ENCODE measurements at places on chromosomes 3 and 15.

DNA sequence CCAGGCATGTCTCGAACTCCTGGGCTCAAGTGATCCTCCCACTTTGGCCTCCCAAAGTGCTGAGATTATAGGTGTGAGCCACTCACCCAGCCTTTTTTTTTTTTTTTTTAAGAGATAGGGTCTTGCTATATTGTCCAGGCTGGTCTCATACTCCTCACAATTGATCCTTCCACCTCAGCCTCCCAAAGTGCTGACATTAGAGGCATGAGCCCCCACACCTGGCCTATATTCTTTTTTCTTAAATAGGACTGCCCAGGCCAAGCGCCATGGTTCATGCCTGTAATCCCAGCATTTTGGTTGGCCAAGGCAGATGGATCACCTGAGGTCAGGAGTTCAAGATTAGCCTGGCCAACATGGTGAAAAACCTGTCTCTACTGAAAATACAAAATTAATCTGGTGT is 12.5 kb downstream of the NR1I2 start:
- DNase-seq = no peak

GRCh38 chr3:98786364-98787006 is 23.3 kb downstream of the ST3GAL6 start:
- no peak for DNase-seq

DNA sequence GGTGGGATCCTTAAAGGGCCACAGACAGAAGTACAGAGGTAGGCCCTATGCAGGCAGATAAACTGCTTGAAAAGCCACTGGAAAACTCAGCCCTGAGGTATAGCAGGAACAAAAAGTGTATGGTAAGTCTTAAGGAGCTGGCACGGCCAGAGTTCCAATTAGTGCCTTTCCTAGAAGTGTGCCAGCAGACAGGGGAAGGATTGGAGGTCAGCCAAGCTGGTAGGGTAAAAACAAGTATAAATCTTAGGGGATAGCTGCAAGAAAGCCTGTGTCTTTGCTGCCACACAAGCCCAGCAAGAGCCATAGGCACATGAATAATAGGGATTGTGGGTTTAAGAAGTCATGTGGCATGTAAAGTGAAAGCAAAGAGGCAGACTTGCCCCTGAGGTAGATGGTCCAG is 582.5 kb downstream of the PLOD2 start:
- no peak for DNase-seq

DNA sequence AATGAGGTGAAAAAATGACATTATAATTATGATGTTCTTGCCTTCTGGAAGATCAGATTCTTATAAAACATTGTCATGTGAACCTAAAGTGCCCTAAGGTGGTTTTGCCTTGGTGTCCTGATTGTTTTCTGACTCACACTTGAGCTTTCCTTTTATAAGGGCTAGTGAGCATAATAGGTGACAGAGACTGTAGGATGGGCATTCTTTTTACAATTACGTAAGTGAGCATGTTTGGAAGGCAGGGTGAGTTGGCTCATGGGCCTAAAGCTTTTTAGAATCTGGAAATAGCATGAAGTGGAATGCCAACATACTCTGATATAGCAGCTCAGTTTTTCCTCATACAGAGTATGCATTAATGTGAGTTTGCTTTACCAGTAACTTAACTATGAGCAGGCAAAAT is 41.2 kb downstream of the CRYBG3 start:
- no peak for DNase-seq

DNA sequence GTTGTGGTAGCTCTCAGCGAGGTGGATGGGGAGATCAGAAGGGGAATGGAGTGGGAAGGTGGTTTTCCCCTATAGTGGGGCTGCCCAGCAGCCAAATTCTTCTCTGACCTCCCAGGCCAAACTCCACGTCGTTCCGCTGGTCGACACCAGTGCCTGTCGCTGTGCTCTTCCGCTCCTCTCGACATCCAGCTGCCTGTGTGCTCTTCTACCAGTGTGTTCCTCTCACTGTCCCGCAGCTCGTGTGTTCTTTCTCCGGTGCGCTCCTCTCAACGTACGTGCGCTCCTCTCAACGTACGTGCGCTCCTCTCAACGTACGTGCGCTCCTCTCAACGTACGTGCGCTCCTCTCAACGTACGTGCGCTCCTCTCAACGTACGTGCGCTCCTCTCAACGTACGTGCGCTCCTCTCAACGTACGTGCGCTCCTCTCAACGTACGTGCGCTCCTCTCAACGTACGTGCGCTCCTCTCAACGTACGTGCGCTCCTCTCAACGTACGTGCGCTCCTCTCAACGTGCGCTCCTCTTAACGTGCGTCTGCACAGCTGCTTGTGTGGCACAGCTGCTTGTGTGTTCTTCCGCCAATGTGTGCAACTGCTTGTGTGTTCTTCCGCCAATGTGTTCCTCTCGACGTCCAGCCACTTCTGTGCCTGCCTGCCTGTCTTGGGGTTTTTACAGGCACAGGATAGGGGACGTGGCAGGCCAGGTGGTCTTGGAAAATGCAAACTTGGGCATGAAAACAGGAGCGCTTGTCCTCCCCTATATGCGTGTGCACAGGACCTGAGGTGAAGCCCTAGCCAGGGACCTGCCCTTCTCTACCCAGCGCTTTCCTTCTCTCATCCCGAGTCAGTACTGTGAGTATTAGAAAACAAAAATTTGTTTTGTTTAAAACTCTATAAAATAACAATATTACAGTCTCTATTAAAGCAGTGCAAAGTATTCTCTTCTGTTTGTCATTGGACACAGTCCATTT is 991.1 kb downstream of the GBE1 start:
- DNase-seq = no peak

DNA sequence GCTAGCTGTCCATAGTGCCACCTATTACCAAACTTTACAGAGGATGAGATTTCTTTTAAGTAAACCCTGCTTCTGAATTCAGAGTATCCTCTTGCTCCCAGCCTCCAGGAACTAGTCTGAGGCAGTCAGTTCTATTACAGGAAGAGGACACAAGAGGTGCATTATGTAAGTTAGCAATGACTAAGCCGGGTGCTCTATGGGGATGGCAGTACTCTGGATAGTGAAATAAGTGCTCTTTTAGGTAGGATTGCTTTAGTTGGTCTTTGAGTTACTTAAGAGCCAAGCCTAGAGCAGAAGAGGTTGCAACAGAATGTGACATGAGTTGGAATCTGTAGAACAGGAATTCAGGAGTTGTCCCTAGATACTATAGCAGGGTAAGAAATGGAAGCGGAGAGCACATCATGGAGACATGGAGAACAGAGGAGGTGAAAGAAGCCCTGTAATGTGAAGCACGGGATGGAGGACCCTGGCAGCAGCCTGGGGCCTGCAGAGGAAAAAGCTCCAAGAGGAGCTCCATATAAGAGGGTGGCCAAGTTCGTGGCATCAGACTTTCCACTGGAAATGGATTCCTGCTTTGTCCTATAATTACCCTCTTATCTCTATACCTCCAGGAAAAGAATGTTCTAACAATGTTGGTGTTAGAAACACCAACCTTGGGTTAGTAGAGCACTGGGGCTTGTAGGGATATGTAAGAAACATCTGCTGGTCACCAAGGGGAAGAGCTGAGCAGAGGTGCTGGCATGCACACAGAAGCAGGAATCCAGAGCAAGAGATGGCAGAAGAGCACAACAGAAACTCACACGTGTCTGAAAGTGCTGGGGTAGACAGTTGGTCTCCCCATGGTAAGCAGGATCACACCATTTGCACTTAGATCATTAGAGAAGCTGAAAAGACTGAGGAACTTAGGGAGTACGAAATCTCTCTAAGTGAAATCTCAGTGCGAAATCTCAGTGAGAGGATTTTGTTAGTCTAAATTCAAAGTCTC is 851.1 kb downstream of the FHIT start:
- peak; percentile 5 for DNase-seq

GRCh38 chr3:98954242-98954641 is 52.7 kb upstream of the DCBLD2 start:
- no peak for DNase-seq

GRCh38 chr3:101631098-101631796 is 45.7 kb downstream of the ZBTB11 start:
- no peak for DNase-seq

GRCh38 chr15:40449275-40449674 is 8.5 kb downstream of the BAHD1 start:
- DNase-seq = no peak

DNA sequence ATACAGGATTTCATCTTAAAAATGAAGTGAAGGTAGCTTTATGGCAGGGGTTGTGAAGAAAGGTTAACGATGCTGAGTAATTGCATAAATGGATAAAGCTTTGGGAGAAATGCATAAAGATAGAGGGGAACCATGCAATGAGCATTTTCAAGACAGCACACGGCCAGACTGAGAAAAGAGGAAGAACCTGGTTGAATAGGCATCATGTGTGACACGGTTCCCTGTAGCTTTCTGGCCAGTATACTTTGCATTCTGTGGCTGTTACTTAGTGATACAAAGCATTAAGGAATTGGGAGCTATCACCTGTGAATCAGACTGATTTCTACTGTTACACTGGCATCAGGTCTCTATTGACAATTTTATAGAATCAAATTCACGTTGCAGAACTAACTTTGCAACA is 33.3 kb downstream of the NR2C2 start:
- DNase-seq = no peak

- no peak for DNase-seq
Measured at GRCh38 chr15:31953478-31953877, 76.8 kb upstream of the CHRNA7 start.

DNA sequence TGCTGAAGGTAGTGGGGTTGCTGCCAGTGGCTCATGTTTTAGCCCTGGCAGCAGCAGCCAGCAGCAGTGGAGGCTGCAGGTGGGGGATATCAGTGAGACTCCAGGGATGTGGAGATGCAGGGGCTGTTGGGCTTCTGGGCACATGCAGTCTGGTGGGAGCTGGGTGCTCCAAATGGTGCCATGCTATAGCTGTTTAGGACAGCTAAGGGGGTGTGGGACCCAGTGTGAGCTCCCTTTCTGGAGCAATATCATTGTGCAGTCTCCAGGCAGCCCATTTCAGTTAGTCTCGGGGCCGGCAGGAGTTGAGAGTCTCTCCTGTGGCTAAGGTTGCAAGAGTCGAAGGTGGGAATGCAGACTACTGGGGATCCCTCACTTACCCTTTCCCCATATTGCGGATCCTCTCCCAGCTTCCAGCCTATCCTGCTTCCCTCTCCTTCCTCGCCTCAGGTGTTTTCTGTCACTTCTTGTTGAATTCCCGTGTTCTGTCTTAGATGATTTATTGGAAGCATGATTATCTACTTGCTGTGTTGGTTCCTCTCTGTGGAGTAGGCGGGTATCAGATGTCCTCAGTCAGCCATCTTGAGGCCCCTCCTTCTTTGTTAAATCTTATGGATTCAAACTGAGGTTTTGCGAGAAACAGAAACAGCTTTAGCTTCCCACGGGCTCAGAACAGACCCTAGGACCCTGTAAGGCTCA is 112.0 kb downstream of the FAM43A start:
- DNase-seq = no peak

DNA sequence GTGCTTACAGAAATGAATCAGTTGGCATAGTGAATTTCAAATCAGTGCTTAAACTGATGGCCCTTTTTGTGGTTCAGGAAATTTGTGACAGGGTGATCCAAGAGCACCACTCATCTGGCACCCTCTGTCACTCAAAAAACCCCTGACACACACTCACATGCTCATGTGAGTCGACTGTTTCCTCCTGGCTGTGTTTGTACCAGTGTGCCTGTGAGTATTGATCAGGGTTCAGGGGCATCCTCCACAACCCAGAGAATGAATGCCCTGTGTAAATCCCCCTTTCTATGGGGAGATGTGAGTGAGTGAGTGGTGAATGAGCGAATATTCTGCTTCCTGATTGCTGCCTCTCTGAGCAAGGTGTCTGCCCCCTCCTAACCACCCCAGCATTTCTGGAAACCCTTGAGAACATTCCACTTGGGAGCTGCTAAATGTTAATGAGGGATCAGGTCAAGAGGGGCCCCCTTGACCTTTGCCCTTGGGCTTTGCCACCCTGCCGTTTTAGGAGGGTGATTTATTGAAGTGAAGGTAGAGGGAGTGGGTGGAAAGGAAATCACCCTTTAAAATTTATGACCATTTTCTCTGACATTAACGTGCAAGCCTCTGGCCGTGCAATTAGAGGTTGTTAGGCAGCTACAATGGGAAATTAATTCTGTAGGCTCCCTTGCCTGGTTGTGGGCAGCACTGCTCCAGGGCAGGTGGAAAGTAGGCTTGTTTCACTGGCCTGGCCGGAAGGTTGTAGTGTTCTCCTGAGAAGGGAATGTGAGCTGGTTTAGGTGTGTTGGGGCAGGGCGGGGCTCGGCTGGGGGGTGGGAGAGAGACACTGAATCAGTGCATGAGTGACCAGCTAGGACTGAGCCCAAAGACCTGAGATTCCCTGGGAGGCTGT is 87.2 kb downstream of the SLCO3A1 start:
- DNase-seq = no peak

DNA sequence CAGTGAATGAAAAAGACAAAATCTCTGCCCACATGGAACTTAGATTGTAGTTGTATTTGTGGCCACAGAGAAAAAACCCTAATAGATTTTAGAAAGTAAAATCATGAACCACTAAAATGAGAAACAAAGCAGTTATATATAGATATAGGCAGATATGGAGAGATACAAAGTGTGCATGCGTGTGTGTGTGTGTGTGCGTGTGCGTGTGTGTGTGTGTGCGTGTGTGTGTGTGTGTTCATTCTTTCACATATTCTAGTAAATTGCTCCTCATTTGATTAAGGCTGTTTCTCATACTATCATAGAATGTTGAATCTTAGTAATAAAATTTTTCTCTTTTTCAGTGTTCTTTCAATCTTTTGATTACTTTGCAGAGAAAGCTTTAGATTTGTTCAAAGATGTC is 118.6 kb downstream of the DNAJB8 start:
- no peak for DNase-seq

DNA sequence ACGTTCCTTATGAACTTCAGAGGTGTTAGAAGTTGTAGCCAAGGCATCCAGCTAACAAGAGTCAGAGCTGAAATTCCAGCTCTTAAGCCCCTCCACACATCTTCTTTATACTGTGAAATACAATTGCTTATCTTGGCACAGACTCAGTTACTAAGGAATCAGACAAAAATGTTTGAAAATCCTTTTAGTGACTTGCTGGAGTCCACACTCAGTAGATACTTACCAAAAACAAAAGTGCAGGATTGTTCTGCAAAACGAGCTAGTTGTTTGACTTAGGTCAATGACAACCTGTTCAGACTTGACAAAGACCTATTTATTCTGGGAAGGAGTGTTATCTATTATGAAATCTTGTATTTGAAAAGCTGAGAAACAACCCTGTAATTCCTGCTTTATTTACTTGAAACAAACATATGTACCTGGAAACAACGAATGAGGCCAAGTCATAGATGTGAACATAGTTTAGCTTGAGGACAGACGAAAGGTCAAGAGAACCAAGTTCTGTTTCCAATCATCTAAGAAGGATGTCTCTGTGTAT is 38.5 kb downstream of the B3GNT5 start:
- no peak for DNase-seq

GRCh38 chr3:174276826-174277225 is 582.3 kb upstream of the NAALADL2 start:
- no peak for DNase-seq

- DNase-seq = no peak
Measured at GRCh38 chr3:75192146-75192616, 471.9 kb upstream of the FRG2C start.

Data from NCI-H1436 (cell line).